CD4-positive, alpha-beta T cell treated with Interleukin-4 for 1 hour (primary cell): ENCODE measurements at places on chromosomes 16 and 17.

- DNase-seq, result no peak
These were observed 12.0 kb upstream of the KRT23 start for GRCh38 chr17:40949418-40949817.

DNA sequence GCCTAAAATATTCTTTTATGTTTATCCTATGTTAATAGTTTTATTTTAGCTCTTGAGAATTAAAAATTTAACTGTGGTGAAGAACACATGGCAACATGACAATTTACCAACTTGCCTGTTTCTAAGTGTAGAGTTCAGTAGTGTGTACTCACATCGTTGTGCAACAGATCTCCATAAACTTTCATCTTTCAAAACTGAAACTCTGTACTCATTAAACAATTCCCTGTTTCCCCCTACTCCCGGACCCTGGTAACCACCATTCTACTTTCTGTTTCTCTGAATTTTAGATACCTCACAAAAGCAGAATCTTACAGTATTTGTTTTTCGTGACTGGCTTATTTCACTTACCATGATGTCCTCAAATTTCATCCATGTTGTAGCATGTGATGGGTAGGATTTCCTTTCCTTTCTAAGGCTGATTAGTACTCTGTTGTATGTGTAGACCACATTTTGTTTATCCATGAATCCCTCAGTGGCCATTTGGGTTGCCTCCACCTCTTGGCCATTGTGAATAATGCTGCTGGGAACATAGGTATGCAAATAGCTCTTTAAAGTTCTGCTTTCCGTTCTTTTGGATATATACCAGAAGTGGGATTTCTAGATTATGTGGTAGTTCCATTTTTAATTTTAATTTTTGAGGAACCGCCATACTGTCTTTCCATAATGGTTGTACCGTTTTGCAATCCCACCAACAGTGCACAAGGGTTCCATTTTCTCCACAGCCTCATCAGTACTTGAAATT lies 17.4 kb downstream of the IST1 start:
- no peak for DNase-seq

GRCh38 chr17:42709561-42709960 lies 27.2 kb downstream of the CNTNAP1 start:
- no peak for DNase-seq

DNA sequence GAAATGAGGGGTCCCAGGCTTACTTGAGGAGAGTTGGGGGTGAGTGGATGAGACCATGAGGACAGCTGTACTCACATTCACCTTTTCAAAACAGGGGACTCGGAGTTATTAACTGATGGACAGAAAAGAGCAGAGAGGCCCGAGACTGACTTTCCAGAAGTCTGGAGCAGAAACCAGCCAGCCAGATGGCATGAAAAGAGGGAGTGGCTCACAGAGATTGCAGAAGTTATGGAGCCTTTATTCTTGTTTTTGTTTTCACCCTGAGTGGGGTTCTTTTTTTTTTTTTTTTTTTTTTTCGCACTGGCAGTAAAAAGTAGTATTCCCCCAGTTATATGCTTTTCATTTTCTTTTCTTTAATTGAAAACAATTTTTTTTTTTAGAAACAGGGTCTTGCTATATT lies 18.9 kb downstream of the TVP23A start:
- no peak for DNase-seq

DNA sequence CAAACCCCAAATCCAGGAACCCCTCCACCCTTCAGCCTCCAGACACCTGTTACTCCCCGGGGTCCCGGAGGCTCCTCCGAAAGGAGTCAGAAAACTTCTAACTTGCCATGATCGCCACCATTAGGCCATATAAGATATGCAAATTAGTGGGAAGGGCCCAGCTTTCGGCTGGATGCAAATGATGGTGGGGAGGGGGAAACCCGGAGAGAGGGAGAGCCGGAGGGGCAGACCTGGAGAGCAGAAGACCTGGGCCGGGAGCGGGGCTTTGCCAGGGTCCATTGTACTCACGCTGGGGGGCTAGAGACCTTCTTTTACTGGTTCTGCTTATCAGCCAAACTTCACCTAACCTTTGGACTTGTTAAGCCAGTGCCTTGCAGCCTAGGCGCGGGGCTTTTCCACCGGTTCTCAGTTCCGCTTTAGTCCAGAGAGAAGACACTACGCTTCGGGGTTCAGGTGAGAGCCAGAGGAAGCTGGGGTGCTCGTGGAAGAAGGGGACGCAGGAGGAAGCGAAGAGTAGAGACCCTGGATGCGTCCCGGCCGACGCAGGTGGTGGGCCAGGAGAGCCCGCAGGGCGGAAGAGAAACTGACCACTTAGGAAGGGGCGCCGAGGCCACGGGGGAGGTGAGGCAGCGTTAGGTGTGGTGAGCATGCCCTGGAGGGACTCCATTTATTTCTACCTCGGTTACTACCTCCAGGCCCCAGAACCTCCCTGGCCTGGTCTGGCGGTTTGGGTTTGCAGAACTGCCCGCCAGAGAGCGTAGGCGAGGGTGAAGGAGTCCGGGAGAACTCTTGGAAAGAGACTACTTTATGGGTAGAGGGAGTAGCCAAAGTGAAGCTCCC lies at the start of gene HNF1B:
Gene HNF1B (minus strand): TSS at position 99 of the 840 bp plus-strand sequence. CDS start 175 bp downstream, outside the sequence.
- no peak for DNase-seq

GRCh38 chr16:12600116-12600515 lies 203.6 kb downstream of the CPPED1 start:
- DNase-seq, result no peak

- no peak for DNase-seq
These were observed 46.6 kb upstream of the TEX2 start for GRCh38 chr17:64309710-64310109.

DNA sequence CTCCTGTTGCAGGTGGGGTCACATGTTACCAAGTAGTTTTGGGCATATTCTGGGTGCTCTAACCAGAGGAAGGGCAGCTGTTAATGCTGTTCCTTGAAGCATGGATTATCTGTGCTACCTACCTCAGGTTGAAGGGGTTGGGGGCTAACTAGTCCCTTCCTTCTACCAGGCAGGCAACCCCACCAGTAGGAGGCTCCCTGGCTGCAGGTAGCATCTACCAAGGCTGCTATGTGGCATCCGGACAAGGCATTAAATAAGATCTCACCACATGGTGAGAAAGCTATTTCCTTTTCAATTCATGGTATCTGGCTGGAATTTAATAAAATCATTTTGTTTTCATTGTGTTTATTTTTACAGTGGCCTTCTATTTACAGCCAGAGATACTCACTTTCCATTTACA lies 62.5 kb downstream of the CACNG3 start:
- DNase-seq, result no peak

GRCh38 chr17:50471009-50471905 lies 2.6 kb upstream of the CHAD start:
- DNase-seq, result no peak

GRCh38 chr17:17814162-17815061 lies 22.4 kb downstream of the SREBF1 start:
- no peak for DNase-seq

DNA sequence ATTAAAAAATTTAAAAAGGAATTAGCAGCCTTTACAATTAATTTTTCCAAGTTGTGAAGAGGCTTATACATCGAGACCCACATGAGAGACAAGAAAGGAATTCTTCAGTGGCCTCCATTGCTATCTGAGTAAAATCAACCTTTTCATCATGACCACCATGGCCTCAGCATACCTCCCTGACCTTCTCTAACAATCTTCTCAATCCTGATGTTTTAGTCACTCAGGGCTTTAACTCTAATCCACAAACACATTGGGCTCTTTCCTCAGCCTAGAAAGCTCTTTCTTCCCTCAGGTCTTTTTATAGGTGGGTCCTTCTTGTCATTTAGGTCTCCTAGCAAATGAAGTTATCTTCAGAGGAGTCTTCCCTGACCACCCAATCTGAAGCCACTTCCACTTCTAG lies 46.4 kb downstream of the SPOP start:
- no peak for DNase-seq

DNA sequence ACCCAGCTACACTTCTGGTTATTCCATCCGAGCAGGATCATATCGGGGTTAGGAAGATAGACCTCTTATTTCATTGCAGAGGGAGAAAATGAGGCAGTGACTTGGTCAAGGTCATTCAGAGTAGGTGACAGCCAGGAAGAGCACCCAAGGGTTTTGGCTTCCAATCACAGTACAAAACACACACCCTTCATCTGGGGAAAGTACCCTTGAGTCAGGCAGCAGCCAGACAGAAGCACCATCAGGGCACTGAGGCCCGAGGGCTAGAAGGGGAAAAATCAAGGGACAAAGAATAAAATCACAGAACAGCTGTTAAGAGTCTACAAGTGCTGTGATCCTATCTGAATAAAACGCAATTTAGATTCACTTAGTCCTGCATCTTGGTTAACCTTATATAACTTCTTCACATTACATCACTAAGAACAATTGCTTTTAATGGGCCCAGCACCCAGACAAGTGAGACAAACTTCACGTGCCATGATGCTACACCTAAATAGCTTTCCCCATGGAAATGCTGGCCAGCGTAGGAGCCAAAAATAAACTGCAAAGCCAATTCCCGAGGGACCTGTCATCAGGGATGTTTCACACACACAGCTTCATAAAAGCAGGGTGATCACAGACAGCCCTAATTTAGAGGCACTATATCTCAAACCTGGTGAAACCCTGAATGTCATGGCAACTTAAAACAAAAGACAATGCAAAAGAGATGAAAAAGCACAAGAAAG lies 4.9 kb downstream of the UBE2O start:
- no peak for DNase-seq

DNA sequence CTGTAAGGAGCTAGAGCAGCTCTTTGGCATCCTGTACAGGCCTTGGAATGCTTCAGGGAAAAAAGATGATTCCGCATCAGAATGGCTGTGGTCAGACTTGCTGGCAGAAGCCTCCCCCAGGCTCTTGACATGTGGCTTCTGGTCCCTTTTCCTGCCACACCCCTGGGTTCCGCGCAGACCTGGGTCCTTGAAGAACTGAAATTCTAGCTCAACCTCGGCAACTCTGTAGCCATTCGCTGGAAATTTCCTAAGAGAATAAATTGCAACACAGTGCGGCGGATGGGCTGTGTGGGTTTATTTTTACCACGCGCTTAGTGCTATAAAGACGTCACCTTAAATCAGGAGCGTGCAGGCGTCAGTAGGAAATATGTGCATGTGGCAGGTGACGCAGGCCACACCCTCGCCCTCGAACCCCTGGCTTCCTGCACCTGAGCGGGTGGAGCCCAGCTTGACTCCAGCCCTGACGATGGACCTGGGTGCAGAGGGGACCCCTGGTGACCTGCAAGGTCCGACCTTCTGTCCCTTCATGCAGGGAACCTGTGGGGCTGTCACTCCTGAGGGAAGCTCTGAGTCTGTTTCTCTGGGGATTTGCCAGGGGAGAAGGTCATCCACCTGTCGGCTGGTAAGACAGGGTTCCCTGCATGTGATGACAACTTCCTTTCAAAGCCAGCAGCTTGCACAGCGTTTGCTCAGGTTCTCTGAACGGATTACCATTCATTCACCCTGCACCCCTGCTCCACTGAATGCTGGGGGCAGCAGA lies 46.3 kb downstream of the METRNL start:
- peak; percentile 40 for DNase-seq

DNA sequence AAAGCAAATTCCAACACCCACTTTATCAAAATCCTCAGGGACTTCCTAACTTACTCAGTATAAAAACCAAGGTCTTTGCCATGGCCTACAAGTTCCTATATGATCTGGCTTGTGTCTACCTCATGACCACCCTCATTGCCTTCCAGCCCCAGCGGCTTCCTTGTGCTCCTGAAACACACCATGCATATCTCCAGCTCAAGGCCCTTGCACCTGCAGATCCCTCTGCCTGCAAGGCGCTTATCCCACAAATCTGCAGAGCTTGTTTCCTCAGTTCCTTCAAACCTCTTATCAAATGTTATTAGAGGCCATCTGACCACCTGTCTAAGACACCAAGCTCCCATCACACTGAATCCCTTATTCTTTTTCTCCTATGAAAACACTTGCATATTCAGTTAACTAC lies 2.6 kb downstream of the BBS2 start:
- no peak for DNase-seq

DNA sequence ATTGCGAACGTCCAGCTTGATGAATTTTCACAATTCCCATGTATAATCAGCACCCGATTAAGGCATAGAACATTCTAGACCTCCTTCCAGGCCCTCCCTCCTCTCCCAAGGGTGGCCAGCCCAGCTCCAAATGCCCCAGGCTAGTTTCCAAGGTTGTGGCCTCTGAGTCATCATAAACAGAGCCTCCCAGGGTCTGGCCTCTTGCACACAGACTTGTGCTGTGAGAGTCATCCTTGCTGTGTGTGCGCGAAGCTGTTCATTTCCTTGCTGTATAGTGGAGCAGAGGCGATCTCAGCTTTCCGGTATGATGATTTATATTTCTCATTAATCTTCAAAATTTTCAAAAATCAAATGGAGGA lies 20.5 kb upstream of the JPH3 start:
- DNase-seq, result no peak

GRCh38 chr17:59376506-59376905 lies 45.1 kb downstream of the YPEL2 start:
- DNase-seq, result no peak

GRCh38 chr17:16915752-16916556 lies 56.0 kb downstream of the TNFRSF13B start:
- peak; percentile 16 for DNase-seq

DNA sequence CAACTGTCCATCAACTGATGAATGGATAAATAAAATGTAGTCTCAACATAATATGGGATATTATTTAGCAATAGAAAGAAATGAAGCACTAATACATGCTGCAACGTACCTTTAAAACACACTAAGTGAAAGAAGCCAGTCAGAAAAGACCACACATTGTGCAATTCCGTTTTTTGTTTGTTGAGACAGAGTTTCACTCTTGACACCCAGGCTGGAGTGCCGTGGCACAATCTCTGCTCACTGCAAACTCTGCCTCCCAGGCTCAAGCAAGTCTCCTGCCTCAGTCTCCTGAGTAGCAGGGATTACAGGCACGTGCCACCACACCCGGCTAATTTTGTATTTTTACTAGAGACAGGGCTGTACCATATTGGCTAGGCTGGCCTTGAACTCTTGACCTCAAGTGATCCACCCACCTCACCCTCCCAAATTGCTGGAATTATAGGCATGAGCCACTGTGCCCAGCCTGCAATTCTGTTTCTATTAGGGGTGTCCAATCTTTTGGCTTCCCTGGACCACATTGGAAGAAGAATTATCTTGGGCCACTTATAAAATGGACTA lies 40.1 kb downstream of the SCNN1B start:
- DNase-seq, result no peak

- DNase-seq, result no peak
These were observed 406.0 kb upstream of the MAF start for GRCh38 chr16:80006241-80007215.

GRCh38 chr16:58614212-58614611 lies 15.4 kb downstream of the CNOT1 start:
- DNase-seq, result no peak

DNA sequence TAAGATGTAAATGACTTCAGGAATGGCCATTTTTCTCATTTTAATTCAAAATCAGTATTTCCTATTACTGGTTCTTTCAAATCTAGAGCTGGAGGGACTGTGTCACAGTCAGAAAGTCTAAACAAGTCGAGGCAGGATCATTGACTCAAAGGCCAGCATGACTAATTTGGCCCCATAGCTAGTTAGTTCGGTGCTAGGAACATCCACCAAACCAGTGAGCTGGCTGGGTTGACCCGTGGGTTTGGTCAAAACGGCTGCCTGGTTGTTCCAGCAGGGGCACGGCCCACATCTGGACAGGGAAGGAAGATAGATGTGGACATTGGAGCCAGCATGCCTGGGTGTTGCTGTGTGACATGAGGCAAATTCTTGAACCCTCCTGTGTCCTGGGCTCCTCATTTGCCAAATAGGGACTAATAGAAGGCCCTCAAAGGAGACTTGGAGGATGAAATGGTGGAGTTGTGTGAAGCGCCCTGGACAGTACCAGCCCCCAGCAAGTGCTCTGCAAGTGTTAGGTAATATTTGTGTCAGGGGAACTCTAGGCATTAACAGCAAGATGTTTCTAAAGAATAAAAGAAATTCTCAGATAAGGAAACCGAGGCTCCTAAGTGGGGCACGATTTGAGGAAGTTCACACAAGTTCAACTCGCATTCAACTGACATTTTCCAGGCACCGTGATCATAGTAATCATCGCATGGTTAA lies 46.2 kb downstream of the MEOX1 start:
- DNase-seq, result no peak
